ENCODE measurements at places on chromosomes 2 and 18.

DNA sequence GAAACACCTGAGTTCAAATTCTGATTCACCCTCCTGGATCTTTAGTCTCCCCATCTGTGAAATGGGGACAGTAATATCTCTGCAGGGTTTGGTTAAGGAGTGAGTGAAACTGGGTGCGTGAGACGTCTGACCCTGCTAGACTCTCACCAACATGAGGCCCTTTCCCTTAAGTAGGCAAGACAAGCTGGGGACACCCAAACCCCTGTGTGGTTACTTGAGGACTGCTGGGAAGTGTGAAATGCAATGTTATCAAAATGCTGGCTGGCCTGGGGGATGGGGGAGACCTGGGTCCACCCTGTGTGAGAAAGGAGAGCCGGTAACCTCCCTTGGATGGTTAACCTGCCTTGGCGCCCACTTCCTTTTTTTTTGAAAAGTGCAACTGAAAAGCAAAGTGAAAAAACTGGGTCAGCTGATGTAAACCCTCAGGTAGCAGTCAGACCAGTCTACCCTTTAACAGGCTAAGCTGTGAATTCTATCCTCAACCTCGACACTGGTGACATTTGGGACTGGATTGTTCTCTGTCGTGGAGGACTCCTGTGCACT lies 82.3 kb downstream of the INPP5D start:
- DNase-seq: no peak

- DNase-seq: no peak
These were observed 141.1 kb downstream of the RBMS1 start for GRCh38 chr2:160352500-160352899.

DNA sequence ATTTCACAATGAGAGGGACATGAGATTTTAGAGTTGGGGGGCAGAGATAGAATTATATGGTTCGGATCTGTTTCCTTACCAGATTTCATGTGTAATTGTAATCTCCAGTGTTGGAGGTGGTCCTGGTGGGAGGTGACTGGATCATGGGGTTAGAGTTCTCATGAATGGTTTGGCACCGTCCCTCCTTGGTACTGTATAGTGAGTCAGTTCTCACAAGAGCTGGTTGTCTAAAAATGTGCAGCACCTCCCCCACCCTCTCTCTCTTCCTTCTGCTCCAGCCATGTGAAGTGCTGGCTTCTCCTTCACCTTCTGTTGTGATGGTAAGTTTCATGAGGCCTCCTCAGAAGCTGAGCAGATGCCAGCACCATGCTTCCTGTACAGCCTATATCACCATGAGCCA lies 138.1 kb downstream of the SCG2 start:
- no peak for DNase-seq

DNA sequence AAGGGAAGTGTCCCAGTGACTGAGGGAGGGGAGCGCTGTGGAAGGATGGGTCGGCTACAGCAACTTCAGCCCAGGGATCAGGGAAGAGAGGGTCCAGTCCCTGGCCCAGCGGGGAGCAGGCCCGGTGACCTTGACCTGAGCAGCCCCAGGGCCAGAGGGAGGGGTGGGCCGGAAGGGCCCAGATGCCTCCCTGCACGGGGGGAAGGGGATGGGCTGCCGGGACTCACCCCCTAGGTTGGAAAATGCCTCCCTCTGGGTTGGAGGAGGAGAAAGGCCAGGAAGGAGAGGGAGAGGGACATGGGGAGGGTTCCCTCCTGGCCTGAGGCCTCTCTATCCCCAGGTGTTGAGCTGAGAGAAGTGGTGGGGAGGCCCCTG lies 19.8 kb downstream of the GPC1 start:
- no peak for DNase-seq

GRCh38 chr2:233265899-233266431 lies 14.5 kb downstream of the ATG16L1 start:
- DNase-seq: no peak

DNA sequence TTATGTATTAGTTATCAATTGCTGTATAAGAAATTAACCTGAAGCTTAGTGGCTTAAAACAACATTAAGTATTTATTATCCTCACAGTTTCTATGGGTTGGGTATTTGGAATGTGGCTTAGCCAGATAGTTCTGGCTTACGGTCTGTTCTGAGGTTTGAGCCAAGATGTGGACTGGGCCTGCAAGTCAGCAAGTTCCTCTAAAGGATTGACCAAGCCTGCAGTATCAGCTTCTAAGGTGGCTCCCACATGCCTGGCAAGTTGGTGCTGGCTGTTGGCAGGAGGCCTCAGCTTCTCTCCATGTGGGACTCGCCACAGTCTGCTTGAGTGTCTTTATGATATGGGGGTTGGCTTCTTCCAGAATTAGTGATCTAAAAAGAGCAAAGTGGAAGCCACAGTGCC lies 45.0 kb upstream of the TCF4 start:
- no peak for DNase-seq

DNA sequence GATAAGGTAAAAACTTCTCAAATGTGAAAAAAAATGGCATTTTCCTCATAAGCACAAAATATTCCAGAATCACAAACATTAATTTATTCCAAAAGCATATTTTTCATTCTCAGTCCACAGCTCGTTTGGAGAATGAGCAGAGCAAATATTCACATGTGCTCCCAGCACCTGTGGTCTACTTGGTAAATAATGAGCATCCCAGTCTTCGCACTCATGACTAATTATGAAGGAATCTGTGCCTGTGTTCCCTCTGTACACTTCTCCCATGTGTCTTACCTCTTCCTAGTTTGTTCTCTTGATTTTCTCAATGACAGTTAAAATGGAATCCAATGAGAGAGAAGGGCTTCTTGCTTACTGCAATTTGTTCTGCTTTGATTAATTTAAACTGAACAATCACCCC lies 671.0 kb upstream of the SOX11 start:
- DNase-seq: no peak

DNA sequence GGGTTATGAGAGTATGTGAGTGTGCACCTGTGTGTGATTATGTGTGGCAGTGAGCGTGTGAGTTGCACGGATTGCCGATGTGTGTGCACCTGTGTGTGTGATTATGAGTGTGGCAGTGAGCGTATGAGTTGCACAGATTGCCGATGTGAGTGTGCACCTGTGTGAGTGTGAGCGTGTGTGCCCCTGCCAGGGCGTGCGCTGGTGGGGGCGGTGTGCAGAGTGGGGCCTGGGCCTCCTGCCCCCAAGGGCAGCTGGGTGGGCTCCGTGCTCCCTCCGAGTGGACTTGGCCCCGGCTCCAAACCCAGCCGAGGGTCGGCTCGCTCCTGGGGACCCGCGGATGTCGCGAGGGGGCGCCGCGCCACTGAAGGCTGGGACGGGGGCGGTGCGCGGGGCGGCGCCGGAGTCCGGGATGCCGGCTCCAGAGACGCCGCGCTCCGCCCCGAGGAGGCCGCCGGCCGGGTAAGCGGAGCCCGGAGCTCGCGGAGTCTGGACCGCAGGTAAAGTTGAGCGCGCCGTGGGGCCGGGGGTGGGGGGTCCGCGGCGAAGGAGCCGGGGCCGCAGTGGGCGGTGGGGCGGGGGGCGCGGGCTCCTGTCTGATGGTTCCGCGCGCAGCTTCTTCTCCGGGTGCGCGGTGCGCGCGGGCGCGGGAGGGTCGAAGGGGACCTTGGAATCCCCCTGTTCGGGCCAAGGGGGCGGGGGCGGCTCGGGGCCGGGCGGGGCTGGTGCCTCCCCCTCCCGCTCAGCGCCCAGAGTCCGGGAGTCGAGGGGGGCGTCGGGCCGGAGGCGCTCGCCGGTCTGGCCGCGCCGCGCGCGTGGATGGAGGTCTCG lies at the start of gene KCNG2:
TSS of gene KCNG2 (plus strand) at position 421 of the 828 bp plus-strand sequence. CDS start 65,730 bp downstream, outside the sequence.
- DNase-seq: no peak

- no peak for DNase-seq
These were observed 567 bp downstream of the TMEM200C start for GRCh38 chr18:5894611-5895298.

DNA sequence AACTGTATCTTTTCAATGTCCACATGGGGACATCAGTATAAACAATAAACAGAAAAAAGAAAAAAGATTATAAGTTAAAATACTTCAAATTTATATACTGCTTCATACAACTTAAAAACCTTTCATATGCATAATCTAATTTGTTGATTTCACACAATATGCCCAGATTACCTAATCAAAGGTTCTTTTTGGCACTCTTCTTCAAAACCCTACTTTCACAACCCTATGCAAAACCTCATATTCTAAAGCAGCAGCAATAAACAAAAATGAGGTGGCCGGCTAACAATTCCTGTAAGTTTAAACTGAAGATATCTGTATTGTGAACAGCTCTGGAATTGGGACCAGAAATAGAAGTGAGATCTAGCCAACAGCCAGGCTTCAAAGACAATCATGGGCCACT lies 28.6 kb downstream of the STK17B start:
- DNase-seq: no peak

GRCh38 chr18:35397976-35398375 lies 20.8 kb upstream of the ZNF396 start:
- no peak for DNase-seq

GRCh38 chr2:7649461-7650228 lies 732.4 kb downstream of the RNF144A start:
- no peak for DNase-seq

DNA sequence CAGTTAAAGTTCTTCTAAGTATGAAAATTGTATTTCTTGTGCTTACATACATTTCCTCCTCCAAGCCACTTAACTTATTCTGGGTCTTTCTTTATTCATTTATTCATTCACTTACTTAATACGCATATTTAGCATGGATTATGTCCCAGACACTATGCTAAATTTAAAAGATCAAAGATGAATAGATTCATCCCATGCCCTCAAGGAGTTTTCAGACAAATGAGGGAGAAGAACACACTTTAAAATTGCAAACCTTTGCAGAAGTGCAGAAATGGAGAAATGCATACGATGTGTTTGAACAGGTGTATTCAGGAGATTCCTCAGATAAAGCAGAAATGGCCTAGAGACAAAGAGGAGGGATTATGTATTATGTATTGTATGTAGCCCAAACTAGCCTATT lies 298.7 kb upstream of the SOX11 start:
- DNase-seq: no peak

DNA sequence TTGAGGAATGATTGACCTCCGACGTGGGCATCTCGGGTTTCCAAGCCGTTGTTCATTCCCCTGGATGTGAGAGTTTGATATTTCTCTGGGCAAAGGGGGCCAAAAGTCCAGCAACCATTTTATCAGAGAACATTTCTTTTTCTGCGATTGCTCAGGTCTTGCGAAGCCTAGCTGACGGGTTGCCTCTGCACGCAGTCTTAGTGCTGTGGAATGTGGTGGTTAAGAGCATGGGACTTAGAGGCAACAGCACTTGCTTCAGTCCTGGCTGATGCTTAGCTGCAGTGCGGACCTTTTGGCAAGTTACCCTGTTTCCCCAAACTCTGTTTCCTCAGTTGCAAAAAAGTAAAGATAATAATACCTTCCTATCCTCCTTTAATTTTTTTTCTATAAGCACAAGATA lies 45.0 kb downstream of the FAP start:
- no peak for DNase-seq

- peak; percentile 82 for DNase-seq
These were observed 2.6 kb upstream of the CYP26B1 start for GRCh38 chr2:72150157-72150860.

GRCh38 chr2:138124521-138124920 lies 160.2 kb downstream of the HNMT start:
- no peak for DNase-seq

GRCh38 chr2:72011791-72012190 lies 135.9 kb downstream of the CYP26B1 start:
- DNase-seq: no peak

GRCh38 chr18:43760010-43760409 lies 482.7 kb upstream of the SYT4 start:
- no peak for DNase-seq

GRCh38 chr2:64966839-64967238 lies 22.4 kb upstream of the SLC1A4 start:
- DNase-seq: no peak

DNA sequence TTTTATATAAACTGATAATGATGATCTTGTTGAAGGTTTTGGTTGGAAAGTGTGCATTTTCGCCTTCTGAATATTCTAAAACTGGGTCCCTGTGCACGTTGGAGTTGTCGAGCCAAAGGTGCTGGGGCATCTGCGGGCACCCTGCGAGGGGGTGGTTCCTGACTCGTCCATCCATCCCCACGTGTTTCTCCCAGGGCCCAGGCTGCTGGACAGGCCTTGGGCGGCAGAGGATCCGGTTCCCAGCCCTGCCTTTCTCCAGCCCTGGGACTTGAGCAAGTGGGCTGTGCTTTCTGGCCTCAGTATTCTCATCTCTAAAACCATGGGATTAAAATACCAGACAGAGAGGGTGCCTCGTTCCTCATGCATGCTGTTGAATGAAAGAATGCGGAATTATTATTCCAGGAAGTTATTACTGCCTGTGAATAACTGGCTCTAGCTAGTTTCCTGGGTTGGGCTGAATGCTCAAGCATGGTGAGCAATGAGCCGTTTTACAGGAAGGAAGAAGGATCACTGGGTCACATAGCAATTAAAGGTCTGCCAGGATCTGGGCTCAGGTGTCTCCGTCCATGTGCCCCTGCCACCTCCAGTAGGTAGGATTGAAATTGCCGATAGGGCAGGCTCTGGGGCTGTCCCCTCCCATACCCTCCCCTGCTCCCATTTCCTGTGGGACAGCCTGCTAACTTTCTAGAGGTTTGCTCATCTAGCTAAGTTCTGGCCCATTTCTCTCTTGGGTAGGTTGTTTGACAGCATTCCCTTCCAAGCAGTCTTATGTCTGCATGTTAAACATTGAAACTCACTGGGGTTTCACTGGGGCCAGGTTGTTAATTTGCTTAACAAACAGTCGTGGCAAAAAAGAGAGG lies 77.2 kb upstream of the HS6ST1 start:
- no peak for DNase-seq

GRCh38 chr2:222859786-222860612 lies 837 bp upstream of the ACSL3 start:
- no peak for DNase-seq

GRCh38 chr2:19120941-19121750 lies 237.3 kb downstream of the OSR1 start:
- DNase-seq: no peak

DNA sequence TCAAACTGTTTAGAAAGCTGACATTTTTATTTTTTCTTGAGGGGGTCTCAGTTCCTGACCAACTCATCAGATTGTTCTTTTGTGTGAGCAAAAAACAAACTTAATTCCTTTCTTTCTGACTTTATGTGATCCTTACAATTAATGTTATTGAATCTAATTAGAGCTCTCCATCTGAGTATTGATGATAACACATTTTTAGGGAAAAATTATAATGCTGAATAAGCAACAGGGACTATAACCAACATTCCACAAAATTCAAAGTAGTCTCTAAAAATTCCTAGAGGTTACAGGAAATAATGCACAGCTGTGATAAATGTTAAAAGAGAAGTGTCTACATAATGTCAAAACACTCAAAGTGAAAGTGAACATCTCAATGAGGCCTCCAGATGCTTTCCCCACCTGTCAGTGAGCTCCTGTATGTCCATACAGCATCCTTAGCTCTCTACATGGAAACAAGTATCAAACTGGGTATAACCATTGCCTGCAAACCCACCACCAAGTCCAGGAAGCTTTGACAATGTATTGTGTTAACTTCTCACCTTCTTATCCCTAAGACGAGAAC lies 786.0 kb upstream of the SLC39A10 start:
- no peak for DNase-seq

- no peak for DNase-seq
These were observed 144.7 kb downstream of the TRIB2 start for GRCh38 chr2:12861344-12861930.
